HCEC 1CT (cell line): ENCODE measurements at places on chromosomes 5 and 9.

GRCh38 chr5:142782976-142783530 is 12.9 kb downstream of the ARHGAP26 start:
- DNase-seq, result no peak

- DNase-seq, result no peak
Measured at GRCh38 chr5:11037941-11038340, 276.9 kb upstream of the DAP start.

DNA sequence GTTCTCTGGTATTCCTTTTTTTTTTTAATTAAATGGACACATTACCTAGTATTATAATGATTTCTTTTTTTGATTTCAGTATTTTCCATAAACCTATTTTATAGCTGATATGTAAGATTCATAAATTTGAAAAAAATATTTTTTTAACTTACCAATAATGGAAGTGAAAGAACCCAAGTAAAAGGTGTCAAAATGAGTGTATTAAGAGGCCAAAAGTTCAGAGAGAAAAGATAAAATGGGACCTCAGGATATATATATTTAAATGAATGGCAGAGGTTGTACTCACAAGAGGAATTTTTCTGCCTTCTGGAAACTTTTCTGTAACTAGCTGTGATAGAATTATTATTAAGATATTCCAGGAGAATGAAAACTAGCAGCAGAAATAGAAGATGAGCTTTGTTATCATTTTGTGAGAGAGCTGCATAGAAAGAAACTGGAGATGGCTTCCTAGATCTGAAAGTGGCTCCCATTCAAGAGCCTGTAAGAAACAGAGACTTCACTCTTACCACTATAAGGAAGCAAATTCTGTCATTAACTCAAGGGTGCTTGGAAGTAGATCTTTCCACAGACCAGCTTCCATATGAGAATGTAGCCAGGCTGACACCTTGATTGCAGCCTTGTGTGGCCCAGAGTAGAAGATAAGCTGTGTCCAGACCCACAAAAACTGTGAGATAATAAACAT is 91.7 kb downstream of the MRPS30 start:
- no peak for DNase-seq

DNA sequence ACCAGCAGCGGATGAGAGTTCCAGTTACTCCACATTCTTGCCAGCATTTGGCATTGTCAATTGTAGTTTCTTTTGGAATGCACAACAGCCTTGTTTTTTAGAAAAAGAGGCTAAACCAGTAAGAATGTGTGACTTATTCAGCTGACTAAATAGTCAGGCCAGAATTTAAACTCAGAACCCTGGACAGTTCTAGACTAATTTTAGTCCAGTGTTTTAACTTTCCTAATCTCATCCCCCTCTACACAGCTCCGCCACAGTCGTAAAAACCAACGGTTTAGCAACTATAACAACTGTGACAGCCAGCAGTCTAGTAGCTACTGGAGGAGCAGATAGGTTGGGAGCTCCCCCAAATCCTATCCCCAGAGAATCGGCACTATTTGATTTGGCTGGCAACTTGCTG is 103.7 kb downstream of the FOXD1 start:
- DNase-seq, result no peak

GRCh38 chr9:132443951-132444607 is 34.1 kb downstream of the CFAP77 start:
- no peak for DNase-seq

DNA sequence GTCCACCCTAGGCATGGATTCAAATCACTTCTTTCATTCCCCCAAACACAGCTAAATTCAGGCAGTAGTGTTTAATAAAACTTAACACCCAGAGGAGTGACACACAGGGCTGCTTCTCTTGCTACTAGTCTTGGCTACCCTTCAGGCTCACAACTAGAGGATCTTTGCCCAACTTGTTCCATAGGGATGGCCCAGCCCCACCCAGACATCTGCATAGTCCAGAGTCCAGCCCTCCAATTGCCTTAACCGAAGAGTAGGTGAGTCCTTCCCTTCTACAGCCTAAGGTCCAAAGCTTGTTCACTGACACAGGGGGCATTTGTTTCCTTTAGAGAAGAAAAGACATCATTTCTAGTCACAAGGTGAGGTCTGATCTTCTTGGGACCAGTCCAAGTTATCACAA is 15.2 kb upstream of the RXFP3 start:
- no peak for DNase-seq

- no peak for DNase-seq
Measured at GRCh38 chr5:144308906-144309670, 138.4 kb downstream of the KCTD16 start.

DNA sequence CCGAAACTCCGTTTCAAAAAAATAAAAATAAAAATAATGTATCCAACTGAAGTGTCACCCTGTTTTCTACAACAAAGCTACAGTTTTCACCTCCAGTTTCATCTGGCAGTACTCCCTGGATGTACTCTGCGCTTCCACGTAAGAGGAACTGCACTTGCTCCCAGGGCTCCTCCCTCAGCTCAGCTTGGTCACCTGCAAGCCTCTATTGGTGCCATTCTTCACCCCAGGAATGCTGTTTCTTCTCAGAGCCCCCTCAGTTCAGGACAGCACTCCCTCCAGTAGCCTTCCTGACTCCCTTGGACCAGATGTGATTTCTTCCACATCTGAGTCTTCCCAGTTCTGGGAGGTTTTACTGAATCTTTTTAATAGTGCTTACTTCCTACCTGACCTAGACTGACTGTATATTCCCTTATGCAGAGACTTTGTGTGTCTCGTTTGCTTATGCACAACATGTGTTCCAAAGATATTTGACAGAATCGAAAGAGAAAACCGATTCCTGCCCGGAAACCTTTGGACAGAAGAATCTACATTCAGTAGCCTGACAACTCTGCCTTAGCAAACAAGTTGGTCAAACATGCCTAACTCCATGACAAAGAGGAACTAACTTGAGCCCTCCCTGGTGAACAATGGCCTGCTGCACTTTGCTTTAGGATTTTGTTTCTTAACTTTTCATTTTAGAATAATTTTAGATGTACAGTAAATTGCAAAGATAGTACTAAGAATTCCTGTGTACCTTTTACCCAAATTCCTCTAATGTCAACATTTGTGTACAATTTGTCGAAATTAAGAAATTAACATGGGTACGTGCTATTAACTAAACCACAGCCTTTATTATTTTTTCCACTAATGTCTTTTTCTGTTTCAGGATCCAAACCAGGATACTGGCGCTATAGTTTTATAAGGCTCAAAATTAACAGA is 814 bp downstream of the CCDC125 start:
- no peak for DNase-seq

- no peak for DNase-seq
Measured at GRCh38 chr9:98161851-98162250, 30.6 kb downstream of the CORO2A start.

DNA sequence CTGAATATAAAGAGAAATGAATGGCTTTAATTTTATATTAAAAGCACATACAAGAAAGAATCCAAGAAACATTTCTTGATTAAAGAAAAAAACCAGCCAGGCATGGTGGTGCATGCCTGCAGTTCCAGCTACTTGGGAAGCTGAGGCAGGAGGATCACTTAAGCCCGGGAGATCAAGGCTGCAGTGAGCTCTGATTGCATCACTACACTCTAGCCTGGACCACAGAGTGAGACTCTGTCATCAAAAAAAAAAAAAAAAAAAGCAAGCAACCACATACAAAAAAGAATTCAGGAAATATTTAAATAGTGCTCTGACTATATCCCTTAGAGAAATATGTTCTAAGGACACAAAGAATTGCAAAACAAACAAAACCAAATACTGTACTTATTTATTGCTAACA is 2.5 kb upstream of the PLAC8L1 start:
- peak; percentile 20 for DNase-seq

DNA sequence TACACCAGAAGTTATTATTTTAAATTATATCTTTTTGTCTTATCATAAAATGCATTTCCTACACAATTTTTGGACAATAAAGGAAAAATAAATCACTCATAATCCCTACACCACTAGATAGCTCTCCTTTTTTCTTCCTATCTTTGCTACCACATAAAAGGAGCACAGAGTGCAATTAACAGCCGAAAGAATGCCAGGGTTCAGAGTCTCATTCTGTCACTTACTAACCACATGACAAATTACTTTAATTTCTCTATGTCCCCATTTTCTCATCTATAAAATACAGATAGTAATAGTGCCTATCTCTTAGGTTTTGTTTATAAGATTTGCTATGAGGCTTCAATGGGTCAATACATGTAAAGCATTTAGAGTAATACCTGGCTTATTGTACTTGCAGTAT is 158.7 kb upstream of the GRIN3A start:
- DNase-seq, result no peak

GRCh38 chr5:171149333-171149732 is 159.7 kb upstream of the TLX3 start:
- no peak for DNase-seq

- peak; percentile 78 for DNase-seq
Measured at GRCh38 chr9:122374885-122375420, 4.1 kb downstream of the PTGS1 start.

GRCh38 chr9:85228111-85228855 is 513.5 kb downstream of the AGTPBP1 start:
- DNase-seq, result no peak

DNA sequence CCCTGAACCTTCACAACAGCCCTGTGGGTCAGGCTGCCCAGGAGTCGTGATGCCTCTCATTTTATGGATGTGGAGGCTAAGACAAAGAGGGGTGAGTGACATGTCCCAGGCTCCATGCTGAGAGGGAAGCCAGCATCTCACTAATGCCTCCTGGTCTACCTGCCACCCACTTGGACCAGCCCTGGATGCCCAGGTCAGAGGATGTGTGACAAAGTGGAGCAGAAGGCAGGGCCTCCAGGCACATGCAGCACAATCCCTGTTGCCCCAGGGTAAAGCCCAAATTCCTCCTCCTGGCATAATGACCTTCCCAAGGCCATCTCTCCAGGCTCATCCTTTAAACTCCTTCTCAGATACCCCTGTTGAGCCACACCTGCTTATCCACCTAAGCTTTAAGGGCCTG is 51.4 kb upstream of the XPA start:
- no peak for DNase-seq

- DNase-seq, result no peak
Measured at GRCh38 chr5:178301641-178302040, 69.0 kb upstream of the PHYKPL start.

DNA sequence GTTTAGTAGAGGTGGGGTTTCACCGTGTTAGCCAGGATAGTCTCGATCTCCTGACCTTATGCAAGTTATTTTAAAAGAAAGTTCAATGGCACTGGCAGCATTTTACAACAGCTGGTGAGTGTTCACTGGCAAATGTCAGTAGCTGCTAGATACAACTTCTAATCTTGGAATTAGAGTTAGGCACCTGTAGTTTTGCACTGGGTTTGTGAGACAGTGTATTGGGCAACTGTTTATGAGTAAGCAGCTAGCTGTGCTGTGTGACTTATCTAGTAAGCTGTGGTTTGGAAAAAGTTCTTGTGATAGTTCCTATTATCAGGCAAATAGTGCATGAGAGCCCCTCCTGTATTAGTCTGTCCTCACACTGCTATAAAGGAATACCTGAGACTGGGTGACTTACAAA is 61.5 kb downstream of the UBE2QL1 start:
- DNase-seq, result peak; percentile 5

- no peak for DNase-seq
Measured at GRCh38 chr5:159906943-159907342, 9.3 kb upstream of the ADRA1B start.

DNA sequence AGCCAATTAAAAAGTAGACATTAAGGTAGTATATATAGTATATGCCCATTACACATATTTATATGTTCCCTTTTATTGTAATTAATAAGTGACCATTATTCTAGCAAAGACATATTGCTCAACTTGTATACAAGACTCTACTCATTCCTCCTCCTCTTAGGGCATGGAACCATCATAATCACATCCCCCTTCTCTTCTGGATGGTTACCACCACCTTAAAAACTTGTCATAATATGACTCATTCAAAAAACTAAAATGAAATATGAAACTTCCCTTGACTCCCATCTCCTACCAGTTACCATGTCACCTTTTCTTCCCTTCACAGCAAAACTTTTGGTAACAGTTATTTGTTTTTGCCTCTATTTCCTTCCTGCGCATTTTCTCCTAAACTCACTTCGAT is 438.7 kb downstream of the KDM4C start:
- no peak for DNase-seq

- DNase-seq, result no peak
Measured at GRCh38 chr9:114853071-114853855, 47.4 kb upstream of the TNFSF15 start.

GRCh38 chr9:78448960-78449673 is 152.2 kb downstream of the PSAT1 start:
- DNase-seq, result no peak

- no peak for DNase-seq
Measured at GRCh38 chr9:109416135-109416706, 81.9 kb downstream of the PTPN3 start.

GRCh38 chr5:87432460-87432859 is 19.7 kb upstream of the CCNH start:
- DNase-seq, result no peak

GRCh38 chr9:33139421-33140228 is 27.5 kb downstream of the B4GALT1 start:
- peak; percentile 86 for DNase-seq

DNA sequence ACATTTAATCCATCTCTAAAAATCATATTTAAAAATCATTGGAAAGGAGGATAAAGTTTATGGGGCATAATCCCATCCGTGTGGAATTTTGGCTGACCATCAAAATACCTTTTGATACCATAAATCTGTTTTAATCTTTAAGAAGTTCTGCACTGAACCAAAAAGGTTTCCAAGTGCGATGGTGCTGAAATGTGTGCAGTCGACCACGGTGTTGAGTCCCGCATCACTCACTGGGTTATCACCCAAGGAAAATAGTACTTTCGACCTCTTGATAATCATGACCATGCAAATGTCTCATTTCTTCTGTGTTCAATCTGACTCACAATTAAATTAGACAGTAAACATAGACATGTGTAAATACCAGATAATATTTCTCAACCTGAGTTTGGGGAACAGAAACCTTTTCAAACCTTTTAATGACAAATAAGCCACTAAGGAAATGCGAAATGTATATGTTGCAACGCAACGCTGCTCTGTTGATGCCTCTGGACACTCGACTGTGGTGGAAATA is 62.0 kb upstream of the CDH6 start:
- DNase-seq, result no peak

GRCh38 chr5:27011274-27011673 is 27.1 kb downstream of the CDH9 start:
- DNase-seq, result no peak

DNA sequence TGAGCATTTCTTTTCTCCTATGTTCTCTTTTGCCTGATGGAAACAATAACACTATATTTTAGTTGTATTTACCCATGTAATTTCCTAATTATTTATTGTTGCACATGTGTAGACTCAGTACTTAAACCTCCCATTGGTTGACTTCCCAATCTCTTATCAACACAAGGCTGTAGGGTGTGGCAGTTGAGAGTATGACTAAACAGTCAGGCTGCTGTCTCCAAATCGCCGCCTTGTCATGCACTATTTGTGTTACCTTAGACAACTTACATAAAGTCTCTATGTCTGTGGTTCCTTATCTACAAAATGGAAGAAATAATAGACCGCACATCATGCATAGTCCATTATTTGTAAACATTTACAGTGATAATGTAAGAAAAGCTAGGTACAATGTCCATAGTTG is 68.9 kb upstream of the EFNA5 start:
- DNase-seq, result no peak
